Mucosa of descending colon (tissue), 3 donors: ENCODE measurements at places on chromosomes 7 and 10. TPM values are rescaled to one million over a fixed set of nuclear protein-coding genes. Genes with fewer than 3 reads are reported as not detected.
A peak's percentile ranks its signal among the peaks of the same experiment; 100 is the strongest.

DNA sequence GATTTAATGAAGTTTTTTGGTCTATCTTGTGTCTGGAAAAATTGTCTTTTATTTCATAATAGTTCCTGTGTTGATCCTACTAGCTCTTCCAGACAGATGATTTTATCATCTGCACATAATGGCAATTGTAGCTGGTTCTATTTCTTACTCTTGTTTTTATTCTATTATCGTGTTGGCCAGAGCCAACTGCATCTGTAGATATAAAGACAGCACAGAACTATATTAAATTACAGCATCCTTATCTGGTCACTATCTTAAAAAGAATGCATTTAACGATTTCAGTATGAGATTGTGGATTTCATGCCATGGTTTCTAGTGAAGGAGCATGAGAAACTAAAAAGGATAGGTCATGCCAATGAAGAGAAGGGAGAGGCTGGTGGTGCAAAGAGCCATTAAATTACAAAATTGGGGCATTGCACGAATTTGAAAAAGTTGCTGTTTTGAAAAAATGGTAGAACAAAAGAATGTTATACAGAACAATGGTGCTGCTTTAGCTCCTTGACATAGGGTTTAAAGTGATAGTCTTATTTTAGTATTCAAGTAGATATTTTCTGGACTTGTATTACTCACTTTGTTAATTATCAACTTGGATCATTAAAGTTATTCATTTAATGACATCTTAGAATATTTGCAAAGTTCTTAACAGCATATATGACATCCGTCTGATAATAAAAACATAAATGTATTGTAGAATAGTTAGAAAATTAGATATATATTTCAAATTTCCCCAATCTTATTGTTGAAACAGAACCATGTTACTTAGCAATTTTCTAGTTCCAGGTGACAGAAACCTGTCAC lies 1250.3 kb downstream of the REEP3 start:
- DNase-seq = no peak

DNA sequence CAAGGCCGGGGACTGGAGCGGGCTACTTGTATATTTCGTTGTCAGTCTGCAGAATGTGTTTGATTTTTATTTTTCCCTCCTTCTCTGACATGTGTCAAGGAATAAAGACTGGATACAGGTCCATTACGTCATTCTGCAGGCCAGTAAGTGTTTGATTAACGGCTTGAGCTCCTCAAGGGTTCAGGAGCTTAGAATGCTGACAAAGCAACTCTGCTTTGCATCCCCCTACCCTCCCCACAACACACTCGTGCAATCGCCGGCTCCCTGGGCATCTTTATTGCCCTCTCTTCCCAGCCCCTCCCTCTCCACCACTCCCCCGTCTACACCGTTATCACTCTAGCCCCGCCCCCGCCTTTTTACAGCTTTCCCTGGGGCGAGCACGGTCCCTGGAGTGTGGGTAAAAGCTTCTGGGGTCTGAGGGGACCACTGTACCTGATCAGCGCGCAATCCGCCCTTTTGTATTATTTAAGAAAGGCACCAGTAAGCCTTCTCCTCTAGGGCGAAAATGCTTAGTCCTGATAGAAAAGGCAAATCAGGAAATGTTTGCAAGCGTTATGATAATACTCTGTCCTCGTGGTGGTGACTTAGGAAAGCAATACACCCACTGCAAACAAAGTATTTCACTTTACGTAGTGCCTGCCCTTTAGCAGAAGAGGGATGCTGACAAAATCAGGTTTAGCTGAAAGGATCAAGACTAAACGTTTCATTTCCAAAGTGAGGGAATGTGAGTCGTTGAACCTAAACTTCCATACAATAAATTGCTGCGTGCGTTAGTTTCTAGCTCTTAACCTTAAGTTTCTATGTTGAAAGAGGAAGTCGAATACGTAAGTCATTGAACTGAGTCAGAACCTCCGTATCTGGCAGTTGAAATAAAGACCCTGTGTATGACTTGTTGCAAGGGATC lies 1.4 kb upstream of the CREB5 start:
- peak; percentile 32 for DNase-seq

DNA sequence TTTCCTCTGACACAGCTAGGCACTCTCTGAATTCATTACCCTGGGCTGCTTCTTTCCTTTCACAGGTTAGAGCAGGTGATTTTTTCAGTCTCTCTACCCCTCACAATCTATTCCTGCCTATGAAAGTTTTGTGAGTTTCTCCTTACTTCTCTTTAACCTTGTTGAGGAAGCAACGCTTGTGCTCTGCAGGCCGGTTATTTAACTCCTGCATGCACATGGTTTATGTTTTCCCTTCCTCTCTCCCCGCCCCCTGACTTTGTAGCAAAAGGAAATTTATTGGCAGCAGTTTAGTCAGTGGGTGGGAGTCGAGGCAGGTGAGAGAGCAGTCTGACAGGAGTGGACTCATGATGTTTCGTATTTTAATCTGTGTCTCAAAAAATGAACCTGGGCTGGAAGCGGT lies 91.9 kb downstream of the CELF2 start:
- DNase-seq = no peak

GRCh38 chr10:13716081-13717071 lies 129.6 kb downstream of the PRPF18 start:
- no peak for DNase-seq

DNA sequence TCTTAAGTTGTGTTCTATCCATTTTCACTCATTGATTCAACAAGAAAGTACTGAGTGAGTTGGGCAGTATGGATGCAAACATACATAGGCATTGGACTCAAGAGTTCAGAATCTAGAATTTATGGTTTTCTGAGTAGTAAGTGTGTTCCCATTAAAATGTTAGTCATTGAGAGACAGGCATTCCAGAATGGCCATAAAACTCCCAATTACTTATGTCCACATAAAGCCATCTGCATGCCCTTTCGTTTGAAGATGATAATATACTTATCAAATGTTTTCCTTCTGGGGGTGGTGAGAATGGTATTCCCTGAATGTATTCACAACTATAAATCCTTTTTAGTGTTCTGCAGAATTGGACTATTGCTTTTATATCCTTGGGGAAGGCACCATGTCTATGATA lies 131.6 kb downstream of the CD36 start:
- DNase-seq = no peak

DNA sequence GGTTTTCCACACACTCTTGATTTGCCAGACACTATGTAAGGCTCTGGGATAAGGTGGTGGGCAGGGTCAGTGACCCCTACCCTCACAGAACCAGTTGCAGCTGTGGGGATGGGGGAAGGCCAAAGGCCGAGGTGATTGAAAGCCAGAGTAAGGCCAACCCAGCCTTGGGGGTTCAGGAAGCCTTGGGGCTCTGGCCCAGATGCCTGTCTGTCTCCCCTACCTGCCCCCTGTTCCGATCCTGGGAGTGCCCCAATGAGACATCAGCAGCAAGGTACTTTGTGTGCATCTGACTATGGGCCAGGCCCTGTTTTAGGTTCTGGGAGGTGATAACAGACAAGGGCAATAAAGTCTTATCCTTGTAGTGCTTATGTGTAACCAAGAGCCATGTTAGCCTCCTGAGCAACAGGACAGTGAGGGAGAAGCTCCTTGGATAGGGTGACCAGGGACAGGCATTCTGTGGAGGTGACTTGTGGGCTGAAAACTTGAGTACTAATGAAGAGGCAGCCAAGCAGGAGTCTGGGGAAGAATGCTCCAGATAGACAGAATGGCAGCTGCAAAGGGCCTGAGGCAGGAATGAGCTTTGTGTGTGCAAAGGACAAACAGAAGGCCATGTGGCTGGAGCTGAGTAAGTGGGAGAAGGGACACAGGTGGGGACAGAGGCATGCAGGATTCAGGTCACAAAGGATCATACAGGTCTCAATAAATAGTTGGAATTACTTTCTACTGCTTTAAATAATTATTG lies 35.4 kb downstream of the TSPAN14 start:
- DNase-seq = no peak

The UCN3 gene
- total RNA-seq = 4.8 TPM

The WNT8B gene
- not detected for total RNA-seq

The POU6F2 gene
- not detected for total RNA-seq

The SLC18A3 gene
- 1.6 TPM for total RNA-seq

The CPA1 gene
- not detected for total RNA-seq
